ENCODE measurements at places on chromosomes 3 and 15. TPM values are rescaled to one million over a fixed set of nuclear protein-coding genes. Genes with fewer than 3 reads are reported as not detected.
A peak's percentile ranks its signal among the peaks of the same experiment; 100 is the strongest.

DNA sequence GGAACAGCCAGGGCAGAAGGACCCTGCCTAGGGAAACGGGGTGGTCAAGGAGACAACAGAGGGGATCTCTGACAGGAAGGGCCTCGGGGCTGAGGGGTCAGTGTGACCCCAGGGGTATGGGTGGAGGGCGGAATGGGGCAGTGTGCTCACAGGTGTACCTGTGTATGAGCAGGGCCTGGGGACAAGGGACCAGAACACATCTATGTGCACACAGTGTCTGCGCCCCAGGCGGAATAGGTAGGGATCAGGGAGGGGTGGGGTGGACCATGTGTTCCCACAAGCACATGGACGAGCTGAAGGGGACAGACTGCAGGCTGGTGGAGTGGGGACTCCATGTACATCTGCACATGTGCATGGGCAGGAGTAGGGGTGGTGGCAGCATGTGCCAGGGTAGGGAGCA lies 5.0 kb upstream of the TLR9 start:
- H3K36me3 ChIP-seq: peaks cover 56% of the 10 kb centered on the region
- H3K27ac ChIP-seq: no peak overlapping the region
- H3K4me3 ChIP-seq: no peak overlapping the region
- DNase-seq: no peak
- no peaks in the 10 kb centered on the region for H3K27me3 ChIP-seq

DNA sequence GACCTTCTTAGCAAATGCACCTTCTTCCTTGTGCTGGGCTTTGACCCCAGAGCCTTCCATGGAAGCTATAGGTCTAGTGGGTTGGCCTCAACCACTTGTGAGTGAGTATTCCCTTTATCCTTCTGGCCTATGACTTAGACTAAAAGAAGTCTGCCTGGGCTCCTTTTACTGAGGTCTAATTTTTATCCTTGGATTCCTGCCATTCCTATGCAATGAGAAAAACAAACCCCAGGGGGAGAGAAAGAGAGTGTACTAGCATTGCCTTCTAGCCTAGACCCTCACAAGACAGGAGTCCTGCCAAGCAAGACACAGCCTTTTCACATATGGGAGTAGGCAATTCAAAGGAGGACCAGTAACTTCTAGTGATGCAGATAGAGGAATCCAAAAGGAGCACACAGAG lies 155.4 kb downstream of the PPM1L start:
- no peaks in the 10 kb centered on the region for H3K4me1 ChIP-seq
- no peak overlapping the region for H3K4me3 ChIP-seq

- 0 out of 2 replicates have a peak, but pooled peaks cover 5% of the 10 kb centered on the region for H3K4me1 ChIP-seq
- H3K36me3 ChIP-seq: no peaks in the 10 kb centered on the region
- no peak overlapping the region for H3K27ac ChIP-seq
- no peak for DNase-seq
Measured at GRCh38 chr15:60772395-60773120, 293.6 kb upstream of the ICE2 start.

DNA sequence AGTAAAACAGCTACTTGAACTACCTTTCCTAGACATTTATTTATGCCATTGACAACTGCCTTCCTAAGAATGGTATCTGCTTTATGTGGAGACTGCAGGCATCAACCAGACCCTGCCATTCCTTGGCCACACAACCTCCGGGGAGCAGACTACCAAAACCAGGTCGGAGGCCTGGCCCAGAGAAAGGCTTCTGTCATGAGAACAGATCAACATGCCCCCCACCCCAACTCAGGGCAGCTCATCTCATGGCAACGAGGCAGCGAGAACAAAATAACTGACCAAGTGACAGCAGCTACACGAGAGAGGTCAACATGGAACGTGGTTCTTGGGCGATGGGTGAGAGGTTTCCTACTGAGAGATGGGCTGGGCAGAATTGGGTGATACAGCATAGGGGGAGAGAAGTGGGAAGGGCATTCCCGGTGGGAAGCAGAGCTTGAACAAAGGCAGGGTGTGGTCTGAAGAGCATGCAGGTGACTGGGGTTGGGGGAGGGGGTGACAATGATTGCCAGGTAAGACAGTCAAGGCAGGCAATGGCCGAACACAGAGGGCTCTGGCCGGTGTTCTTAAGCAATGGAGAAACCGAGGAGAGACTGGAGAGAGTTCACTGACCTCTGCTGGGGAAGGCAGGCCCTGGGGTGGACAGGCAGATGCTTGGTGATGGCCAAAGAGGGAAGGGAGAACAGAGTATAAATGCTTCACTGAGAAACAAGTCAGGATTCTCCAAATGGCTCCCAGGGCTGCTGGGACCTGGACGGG lies 33.9 kb downstream of the CCDC12 start:
- H3K27ac ChIP-seq: no peak overlapping the region
- no peak for DNase-seq
- peaks cover 43% of the 10 kb centered on the region for H3K36me3 ChIP-seq
- no peak overlapping the region for H3K4me3 ChIP-seq
- peaks cover 24% of the 10 kb centered on the region for H3K4me1 ChIP-seq

GRCh38 chr3:107600780-107601179 lies 78.0 kb downstream of the BBX start:
- H3K27ac ChIP-seq: no peak overlapping the region
- no peak for DNase-seq
- H3K4me3 ChIP-seq: no peak overlapping the region
- H3K4me1 ChIP-seq: peaks cover 18% of the 10 kb centered on the region
- no peaks in the 10 kb centered on the region for H3K27me3 ChIP-seq

- H3K36me3 ChIP-seq: no peaks in the 10 kb centered on the region
- H3K4me3 ChIP-seq: no peak overlapping the region
- DNase-seq: no peak
- H3K27ac ChIP-seq: no peak overlapping the region
Measured at GRCh38 chr3:85678713-85679112, 719.9 kb downstream of the CADM2 start.

DNA sequence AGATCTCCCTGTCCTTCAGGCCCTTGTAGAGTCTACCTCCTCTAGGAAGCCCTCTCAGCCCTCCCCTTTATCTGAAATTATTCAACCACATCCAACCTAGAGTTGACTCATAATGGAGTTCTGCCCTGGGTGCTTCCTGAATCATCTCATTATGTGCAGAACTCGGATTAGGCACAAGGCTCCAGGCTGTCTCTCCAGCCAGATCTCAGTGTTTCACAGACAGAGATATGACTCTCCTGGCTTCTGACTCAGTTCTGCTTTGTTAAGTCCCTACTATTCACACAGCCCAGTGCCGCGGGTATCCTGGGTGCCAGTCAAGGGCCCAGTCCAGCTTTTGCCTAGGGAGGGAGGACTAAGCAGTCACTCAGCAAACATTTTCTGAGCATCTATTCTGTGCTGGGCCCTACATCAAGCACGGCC lies 9.3 kb downstream of the STRA6 start:
- H3K27ac ChIP-seq: peak overlapping the region; percentile 59
- H3K27me3 ChIP-seq: no peaks in the 10 kb centered on the region
- H3K36me3 ChIP-seq: no peaks in the 10 kb centered on the region
- peaks cover 51% of the 10 kb centered on the region for H3K4me1 ChIP-seq
- DNase-seq: peak; percentile 90

DNA sequence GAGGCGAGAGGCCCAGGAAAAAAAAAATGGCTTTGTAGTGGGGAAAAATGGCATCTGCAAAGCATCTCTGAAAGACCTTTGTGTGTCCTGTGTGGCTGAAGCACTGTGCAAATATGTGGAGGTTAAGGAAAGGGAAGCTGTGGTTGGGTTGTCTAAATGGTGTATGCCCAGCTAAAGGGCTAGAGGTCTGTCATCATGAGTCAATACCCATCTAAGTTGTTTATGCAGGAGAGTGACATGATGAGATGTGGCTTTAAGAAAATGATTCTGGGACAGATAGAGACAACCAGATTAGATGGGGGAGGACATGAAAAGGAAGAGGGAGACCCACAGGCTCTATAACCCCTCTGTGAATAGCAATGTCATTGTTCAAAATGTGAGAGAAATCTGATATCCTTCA lies 280.7 kb downstream of the MFSD1 start:
- H3K27ac ChIP-seq: no peak overlapping the region
- H3K27me3 ChIP-seq: peaks cover 5% of the 10 kb centered on the region
- no peak for DNase-seq
- H3K4me1 ChIP-seq: no peaks in the 10 kb centered on the region
- no peaks in the 10 kb centered on the region for H3K36me3 ChIP-seq

DNA sequence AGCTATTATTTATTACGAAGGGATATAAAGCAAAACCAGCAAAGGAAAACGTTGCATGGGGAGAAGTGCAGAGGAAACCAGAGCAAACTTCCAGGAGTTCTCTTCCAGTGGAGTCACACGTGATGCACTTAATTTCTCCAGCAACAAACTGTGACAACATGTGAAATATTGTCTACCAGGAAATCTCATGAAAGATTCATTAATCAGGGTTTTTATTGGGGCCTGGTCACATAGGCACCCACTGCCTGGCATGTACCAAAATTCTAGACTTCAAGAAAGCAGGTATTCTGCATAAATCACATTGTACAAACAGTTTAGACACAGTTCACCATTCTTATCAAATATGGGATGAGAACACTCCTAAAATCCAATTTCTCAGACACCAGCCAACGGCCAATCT lies 5.4 kb upstream of the TFG start:
- no peaks in the 10 kb centered on the region for H3K36me3 ChIP-seq
- no peak overlapping the region for H3K4me3 ChIP-seq
- no peak overlapping the region for H3K27ac ChIP-seq
- H3K4me1 ChIP-seq: peaks cover 4% of the 10 kb centered on the region

CCDC33 gene
- total RNA-seq: not detected

TOPAZ1 gene
- not detected for total RNA-seq

GOLGA8B gene
- total RNA-seq: 15.9 TPM

PIERCE2 gene
- total RNA-seq: not detected

SLC9C1 gene
- not detected for total RNA-seq
